Stimulated activated CD4-positive, alpha-beta T cell treated with anti-CD3 and anti-CD28 coated beads, TNF-alpha, amount 100 ng/mL, for 48 hours (primary cell): ENCODE measurements at places on chromosomes 11 and 22.

DNA sequence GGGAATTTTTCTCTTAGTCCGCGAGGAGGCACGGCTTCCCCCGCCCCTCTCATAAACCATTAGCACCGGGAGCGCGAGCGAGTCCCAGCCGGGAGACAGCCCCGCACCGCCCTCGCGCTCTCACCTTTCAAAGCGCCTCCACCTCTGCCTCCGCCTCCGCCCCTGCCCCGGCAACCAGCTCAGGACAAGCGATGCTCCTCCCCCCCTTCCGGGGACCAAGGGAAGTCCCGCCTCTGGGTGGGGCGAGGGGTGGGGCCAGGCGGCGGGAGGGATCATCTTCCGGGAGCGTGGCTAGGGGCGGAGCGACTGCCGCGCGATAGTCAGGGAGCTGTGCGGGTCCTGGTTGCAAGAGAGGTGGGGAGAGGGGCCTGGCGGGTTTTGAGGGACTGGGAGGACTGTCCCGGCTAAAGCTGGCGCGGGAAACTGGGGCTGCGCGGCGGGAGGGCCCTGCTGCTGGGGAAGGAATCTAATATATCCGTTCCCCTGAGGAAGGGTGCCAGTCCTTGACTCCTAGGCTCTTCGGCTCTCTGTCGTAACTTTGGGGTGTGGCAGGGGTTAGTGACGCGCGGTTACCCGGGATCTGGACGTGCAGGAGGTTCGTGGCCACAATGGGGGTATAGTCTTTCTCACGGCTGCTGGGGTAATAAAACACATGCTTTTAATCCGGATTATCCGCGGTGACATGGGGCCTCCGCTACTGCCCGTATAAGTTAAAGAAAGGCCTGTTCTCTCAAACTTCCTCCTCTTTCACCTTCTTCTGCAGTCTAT, at the start of the genes CCDC82 and JRKL:
Gene CCDC82, minus strand, starts transcription at position 193 of the 768 bp plus-strand sequence. CDS start 5,165 bp downstream, outside the sequence.
Gene JRKL, plus strand, starts transcription at position 294 of the 768 bp plus-strand sequence. CDS start 637 bp downstream, outside the sequence.
- peak; percentile 99 for DNase-seq

- no peak for DNase-seq
Observed at GRCh38 chr11:30364139-30364836, 41.4 kb downstream of the ARL14EP start.

DNA sequence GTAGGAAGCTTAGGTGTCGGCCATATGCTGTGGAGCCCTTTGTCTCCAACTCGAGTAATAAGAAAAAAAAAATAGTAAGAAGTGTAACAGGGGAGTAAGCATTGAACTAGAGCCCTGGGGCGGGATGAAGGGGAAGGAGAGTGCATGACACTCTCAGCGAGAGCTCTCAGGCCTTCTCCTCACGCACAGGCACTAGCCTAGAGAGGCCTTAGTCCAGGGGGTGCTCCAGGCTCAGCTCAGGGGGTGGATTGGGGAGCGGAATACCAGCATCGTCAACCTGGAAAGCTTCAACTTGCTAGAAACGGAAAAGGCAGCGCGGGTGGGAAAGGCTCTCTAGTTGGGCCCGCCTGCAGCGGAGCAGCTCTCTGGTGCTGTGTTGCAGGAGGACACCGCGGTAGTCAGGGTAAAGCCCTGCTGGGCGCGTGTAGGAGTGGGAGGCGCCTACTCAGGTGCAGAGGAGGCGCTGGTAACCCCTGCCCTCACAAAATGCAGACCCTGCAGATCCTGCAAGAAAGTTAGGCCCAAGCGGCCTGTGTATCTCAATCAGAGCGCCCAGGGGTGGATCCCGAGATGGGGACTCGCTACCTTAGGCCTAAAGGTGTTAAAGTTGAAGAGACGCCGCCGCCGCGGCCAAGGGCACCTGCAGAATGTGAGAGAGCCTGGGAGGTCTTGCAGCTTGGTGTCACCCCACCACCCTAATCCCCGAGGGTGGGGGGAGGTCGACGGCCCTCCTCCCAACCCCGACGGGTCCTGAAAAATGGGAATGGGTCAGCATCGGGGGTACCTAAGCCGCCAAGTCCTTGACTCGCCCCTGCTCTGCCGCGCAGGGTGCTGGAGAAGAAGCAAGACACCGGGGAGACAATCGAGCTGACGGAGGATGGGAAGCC, 2.8 kb downstream of the SLC17A6 start:
- DNase-seq: no peak

DNA sequence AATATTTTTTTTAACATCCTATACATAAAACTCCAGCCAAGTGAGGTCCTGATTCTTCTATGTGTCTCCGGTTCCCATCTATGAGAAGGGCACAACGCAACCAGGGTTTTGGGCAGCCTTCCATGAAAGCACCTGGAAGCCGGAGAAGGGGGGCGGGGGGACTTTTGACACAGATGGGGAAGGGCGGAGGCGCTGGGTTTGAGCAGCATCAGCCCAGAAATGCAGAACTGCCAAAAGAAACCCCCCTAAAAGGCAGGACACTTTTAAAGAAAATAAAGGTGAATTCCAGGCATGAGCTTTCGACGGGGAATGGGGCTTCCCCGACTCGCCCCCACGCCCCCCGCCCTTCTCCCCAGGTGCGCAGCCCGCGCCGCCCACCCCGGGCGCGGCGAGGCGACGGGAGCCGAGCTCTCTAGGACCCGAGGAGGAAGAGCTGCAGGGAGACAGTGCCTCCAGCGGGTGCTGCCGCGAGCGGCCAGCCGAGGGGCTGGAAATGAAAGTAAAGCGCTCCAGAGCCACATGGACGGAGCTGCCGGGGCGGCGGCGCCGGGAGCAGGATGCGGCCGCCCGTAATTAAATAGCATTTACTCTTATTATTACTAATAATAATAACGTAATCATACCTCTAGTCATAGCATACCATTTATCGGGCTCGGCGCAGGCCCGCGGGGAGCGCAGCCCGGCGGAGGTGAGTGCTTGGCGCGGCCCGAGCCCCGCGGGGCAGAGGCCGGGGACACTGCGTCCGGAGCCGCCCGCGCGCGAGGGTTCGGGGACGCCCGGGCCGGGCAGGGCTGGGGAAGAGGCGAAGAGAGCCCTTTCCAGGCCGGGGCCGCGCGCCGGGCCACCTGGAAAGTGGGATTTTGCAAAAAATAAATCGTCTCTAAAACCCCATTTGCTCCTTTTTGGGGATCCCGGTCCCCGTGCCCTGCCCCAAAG, at the start of gene ZC3H7B:
Gene ZC3H7B, plus strand, starts transcription at position 441 of the 936 bp plus-strand sequence. CDS start 19,136 bp downstream, outside the sequence.
- peak; percentile 68 for DNase-seq

GRCh38 chr22:37267661-37268413, 14.5 kb upstream of the CYTH4 start:
- DNase-seq: no peak

DNA sequence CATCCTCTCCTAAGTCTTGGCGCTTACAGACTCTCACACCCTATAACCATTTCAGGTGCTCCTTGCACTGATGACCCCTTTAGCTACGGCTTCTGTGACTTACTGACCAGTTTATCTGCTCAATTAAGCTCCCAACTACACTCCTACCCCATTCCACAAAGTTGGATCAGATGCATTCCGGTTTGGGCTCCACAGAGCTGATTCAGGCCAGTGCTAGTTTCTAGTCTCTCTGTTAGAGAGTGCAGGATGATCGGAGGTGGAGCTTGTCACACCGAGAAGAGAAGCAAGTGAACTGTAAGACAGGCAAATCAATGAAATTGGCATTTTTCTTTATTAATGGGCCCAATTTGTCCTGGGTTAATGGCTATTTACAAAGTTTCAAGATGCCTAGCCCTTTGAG, 436.8 kb upstream of the CADM1 start:
- DNase-seq: no peak

DNA sequence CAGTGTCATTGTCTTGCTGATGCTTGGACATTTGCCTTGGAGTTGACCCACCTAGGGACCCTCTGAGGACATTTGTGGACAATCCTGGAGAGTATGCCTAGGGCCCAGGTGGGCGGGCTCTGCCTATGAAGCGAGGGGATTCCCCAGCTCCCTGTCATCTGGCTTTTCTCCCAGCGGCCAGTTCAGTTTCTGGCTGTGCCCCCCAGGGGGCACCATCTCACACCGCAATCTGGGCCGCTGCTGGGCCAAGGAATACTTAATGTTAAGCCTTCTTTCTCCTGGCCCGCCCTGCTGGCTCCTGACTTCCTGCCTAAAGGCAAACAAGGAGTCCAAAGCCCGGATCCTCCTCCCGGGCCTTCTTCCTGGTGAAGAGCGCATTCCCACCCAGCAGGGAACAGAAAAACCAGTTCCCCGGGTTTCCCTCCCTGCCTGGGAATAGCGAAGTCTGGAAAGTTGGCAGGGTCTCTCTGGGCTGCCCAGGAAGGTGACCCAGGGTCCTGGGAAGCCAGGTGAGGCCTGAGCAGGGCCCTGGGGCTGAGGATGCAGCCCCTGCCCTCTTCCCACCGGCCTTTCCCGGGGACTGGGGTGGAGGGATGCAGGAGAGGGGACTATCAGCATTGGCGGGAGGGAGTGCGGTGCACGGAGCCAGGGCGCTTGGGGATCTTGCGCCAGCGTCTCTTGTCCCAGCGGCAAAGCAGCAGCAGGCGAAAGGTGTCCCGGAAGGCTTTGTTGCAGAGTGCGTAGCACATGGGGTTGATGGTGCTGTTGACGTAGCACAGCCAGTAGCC, 11.9 kb downstream of the CHRM1 start:
- no peak for DNase-seq

DNA sequence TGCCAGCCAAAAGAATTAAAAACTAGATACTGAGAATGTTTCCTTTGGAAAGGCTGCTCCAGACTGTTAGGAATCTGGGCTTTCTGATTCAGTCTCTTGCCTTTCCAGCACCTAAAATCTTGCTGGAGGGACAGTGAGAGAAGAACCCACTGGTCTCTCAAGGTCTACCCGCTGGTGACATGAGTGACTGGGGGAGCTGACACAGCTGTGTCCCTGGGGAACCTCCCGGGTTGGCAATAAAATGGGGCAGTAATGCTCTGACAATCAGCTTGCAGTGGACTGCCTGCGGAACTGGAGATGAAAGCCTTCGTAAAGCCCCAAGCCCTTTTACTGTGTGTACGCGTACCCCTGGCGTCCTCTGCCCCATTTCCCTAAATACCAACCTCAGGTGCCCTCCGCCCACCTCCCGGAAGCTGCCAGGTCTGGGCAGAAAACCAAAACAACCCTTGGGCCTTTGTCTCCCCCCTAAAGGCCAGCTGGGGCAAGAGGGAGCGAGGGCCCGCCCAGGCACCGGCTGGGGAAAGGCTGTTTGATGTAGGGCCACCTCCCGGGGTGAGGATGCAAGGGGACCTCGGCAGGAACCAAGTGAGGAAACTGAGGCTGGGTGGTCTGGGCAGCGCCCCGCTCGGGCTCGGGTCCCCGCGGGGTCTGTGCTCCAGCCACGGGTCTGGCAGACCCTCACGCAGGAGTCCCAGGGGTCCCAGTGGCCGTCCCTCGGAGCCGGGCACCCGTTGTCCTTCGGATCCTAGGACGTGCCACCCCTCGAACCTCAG, 741 bp downstream of the CARS1 start:
- no peak for DNase-seq

DNA sequence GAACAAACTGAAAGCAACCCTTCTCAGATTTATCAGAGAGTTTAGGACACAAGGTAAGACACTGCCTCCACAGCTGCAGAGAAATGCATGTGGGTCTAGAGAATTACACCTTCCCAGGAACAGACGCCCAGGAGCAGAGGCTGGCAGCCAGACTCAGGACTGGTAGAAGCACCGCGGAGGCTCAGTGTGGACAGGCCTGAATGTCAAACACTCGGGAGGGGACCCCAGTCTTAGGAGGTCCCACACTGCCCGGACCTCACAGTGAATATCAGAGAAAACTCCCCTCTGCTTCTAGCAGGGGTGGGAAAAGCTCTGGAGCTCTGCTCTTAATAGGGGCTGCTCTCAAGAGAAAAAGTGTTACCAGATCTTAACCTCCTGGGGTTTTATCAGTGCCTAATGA, 952.7 kb downstream of the BRD1 start:
- DNase-seq: no peak

- DNase-seq: no peak
Observed at GRCh38 chr11:111937844-111938243, 701 bp downstream of the DIXDC1 start.

- DNase-seq: peak; percentile 78
Observed at GRCh38 chr22:49838771-49839717, 11.4 kb upstream of the BRD1 start.

GRCh38 chr11:57085611-57086010, 96.1 kb upstream of the LRRC55 start:
- no peak for DNase-seq

- DNase-seq: no peak
Observed at GRCh38 chr11:69636512-69637197, 4.3 kb upstream of the CCND1 start.

DNA sequence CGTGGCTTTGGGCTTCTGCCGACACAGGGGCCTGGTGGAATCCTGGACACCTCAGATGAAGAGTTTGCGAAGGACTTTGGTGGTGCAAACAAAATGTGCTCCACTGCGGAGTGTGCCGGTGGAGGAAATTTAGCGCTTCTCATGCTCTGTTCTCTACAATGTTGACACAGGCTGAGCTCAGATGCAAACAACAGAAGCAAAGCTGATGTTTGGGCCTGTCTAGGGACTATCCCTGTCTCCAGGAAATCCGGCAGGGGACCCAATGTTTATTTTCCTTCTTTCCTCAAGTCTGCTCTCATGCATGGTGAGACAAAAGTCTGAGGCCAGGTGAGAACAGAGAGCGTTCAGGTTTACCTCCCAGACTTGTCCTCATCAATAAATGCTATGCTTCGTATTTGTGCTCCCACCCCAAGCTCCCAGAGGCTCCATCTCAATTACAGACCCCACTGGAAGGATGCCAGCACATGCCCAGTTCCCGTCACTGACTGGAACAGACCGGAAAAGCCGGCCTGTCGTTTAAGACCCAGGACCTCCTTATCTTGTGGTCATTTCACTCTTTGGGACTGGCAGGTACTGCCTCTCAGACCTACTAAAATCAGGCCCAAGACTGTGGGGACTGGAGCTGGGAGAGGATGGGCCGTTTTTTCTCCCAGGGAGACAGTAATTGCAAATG, 105.7 kb upstream of the B3GAT1 start:
- DNase-seq: no peak

GRCh38 chr11:45538939-45539338, 126.5 kb downstream of the CHST1 start:
- DNase-seq: no peak

- no peak for DNase-seq
Observed at GRCh38 chr22:16959345-16959930, 48.6 kb downstream of the GAB4 start.

GRCh38 chr22:24996420-24996952, 44.0 kb downstream of the KIAA1671 start:
- no peak for DNase-seq

GRCh38 chr22:40498420-40499208, 128.2 kb downstream of the SGSM3 start:
- DNase-seq: no peak

DNA sequence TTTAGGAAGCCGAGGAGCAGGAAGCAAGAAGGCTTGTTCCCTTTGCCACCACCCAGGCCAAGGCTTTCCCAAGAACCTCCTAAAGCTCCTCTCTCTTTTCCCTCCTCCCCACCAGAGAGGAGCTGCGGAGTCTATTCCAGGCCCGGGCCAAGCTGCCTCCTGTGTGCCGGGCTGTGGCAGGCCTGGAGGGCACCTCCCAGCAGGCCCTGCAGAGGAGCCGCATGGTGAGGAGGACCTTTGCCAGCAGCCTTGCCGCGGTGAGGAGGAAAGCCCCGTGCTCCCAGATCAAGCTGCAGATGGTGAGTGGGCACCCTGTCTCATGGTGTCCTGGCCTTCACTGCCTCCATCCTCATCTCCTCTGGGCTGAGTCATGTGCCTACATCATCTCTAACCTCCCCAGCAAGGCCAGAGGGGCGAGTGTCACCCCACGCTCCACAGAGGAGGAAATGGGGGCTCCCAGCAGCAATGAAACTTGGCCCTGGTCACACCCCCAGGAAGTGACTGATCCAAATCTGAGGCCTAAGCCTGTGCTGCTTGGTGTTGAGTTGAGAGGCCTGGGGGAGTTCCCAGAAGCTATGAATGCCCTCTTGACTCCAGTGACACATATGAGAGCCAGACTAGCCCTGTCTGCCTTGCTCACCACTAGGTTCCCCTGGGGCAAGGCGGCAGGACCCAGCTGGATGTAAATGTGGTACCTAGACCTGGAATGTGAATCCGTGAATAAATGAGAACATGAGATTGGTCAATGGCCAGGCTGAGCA, 104.2 kb downstream of the MYO18B start:
- peak; percentile 18 for DNase-seq
